SK-MEL-5 (cell line): ENCODE measurements at places on chromosomes 5 and 9.

GRCh38 chr5:36156121-36156601 is 4.2 kb downstream of the SKP2 start:
- DNase-seq = no peak

GRCh38 chr5:124330595-124331220 is 415.7 kb downstream of the ZNF608 start:
- no peak for DNase-seq

DNA sequence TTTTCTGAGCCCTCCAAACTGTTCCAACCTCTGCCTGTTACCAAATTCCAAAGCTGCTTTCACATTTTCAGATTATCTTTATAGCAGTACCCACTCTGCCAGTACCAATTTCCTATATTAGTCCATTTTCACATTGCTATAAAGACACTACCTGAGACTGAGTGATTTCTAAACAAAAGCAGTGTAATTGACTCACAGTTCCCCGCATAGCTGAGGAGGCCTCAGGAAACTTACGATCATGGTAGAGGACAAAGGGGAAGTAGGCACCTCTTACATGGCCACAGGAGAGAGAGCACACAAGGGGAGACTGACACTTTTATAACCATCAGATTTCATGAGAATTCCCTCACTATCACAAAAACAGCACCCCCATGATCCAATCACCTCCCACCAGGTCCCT is 105.0 kb downstream of the DTWD2 start:
- DNase-seq = no peak

- DNase-seq = no peak
Measured at GRCh38 chr5:180646289-180646962, 3.0 kb downstream of the FLT4 start.

DNA sequence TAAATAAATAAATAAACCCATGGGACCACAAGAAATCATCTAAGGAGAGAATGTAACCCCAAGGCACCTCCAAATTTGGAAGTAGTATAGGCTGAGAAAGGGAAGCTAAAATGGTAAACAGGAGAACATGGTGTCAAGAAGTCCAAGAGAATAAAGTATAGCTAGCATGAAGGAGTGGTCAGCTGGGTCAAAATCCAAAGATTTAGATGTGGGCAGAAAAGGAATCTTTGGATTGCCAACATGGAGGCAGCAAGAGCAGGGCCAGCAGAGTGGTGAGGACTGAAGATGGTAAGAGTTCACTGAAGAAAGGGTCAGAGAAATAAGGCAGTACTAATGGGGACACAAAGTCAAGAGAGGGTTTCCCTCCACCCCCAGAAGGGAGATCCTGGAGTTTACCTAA is 53.0 kb downstream of the TSSK1B start:
- DNase-seq = no peak
